ENCODE measurements at places on chromosomes 6 and 20.
A peak's percentile ranks its signal among the peaks of the same experiment; 100 is the strongest.

- no peak for DNase-seq
These were observed 30.1 kb upstream of the MBOAT1 start for GRCh38 chr6:20242397-20242796.

DNA sequence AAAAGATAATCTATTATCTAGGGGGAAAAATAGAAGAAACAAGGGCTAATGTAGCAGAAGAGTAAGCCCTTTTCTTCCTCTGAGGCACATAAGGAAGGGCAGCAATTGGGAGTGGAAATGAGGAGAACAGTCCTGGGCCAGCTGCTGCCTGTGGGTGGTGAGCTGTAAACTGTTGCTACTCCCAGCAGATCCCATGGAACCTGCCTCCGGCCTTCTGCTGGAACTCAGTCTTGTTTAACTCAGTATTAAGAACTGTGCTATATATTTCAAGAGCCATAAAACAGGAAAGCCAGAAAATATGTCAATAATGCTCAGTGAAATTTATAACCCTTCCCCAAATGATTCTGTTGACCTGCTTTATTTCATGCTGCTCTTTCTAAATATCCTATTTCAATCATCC lies 464.2 kb downstream of the COL12A1 start:
- no peak for DNase-seq

DNA sequence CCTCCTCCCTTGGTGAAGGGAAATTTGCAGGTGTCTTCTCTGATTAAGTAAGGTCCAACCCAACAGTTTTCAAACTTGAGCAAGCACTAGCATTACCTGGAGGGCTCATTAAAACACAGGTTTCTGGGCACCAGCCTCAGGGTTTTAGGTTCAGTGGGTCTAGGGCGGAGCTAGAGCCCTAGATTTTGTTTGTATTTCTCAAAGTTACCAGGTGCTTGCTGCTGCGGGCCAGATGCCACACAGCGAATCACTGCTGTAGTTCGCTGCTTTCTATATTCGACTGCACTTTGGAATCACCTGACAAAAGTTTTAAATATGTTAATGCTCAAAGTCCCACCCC lies 869 bp downstream of the COL21A1 start:
- DNase-seq, result no peak

GRCh38 chr6:22020299-22021003 lies 276.4 kb downstream of the PRL start:
- DNase-seq, result no peak

GRCh38 chr20:20407891-20408805 lies 40.2 kb downstream of the INSM1 start:
- DNase-seq, result no peak

DNA sequence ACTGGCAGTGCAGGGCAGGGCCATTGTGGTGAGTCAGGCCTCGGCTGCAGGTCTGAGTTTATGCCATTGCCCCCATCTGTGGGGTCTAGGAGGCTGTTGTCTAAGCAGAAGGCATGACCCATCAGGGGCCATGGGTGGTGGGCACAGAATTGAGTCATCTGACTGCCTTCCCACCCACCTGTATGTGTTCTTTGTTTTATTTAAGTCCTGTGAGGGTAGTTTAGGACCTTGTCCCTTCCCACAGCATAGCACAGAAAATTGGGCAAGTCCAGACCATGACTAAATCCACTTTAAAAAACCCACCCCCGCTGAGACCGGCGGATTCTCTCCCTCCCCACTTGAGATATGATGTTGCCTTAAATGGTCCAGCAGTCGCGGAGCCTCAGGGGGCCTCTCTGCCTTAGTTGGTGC lies 40.3 kb downstream of the ERMARD start:
- DNase-seq, result no peak

GRCh38 chr20:38194971-38195504 lies 30.0 kb upstream of the TGM2 start:
- no peak for DNase-seq

DNA sequence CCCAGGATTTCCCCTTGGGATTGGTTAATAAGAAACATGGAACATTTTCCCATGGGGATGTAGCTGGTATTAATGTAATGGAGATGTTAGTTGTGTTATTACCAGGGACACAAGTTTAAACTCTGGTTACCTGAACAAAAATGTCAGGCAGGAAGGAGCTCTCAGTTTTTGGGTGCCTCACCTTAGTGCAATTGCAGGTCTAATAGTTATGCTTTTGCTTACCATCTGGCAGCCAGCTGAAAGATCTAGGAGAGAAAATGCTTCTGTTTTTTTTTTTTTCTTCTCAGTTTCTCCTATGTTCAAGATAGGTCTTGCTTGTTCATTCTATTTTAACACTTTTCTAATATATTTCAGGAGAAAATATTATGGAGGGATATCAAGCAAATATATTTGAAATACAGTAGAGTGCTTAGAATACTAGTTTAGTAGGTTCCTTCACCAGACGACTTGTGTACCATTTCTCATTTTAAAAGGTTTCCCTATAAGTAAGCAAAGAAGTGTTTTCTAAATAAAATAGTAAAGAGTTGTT lies 4.2 kb upstream of the UBE2J1 start:
- no peak for DNase-seq

DNA sequence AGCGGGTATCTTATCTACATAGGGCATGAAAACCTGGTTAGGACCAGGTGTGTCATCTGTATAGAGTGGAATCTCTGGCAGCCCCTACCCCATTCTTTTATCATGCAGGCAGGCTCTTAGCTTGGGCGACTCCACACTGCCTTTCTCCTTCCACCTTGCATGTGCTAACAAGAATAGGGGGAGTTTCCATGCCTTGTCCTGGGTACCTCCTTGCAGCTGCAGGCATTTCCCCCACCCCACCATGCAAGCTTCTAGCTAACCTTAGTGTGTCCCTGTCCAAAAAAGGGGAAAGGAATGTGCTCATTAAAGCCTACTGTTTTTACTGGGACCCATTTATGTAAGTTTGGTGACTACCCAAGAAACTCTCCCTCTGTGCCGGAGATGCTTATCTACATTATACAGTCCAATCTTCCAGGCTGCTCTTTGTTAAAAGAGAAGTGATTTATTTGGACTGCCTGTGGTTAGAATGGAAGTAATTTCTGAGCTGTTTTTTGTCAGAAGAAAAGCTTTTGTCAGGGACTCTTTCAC lies 10.5 kb upstream of the CEP43 start:
- DNase-seq, result peak; percentile 41

- DNase-seq, result no peak
These were observed 1140.2 kb downstream of the HACE1 start for GRCh38 chr6:103719545-103719944.

DNA sequence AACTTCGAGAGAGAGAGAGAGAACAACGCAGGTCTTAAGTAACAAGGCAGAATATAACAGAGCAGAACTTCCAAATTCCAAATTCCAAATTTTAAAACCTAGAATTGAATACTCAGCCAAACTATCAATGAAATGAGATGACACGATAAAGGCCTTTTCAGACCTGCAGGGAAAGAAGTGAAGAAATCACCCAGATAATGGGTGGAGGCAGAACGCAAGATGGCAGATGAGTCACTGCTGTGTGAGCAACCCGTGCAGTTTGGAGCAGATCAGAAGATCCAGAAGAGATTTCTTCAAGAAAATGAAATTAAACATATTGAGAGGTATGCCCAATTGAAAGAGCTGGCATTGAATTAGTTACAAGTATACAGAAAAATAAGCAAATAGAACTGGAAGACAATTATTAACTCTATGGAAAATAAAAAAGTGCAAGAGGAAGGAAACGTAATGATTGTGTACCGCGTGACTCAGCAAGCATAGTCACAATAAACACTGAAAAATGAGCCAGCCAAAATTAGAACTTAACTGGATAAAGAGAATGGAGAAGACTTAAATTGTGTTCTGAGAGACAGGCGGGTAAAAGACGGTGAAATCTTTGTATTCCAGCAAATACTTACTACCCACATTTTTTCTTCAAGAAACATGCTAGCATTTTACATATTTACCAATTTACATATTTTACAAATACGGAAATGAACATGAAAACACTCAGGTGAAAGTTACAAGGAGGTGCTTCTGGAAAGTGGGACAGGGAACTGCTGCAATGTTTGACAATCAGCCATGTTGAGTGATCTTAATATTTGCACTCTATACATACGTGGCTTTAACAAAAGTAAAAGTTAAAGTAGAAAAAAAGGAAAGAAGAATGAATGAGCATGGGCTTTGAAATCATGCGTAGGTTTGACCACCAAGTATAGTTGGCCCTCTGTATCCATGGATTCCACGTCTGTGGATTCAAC lies 87.9 kb upstream of the CDYL start:
- peak; percentile 87 for DNase-seq

GRCh38 chr6:108946695-108947094 lies 98.5 kb downstream of the ARMC2 start:
- DNase-seq, result peak; percentile 89

GRCh38 chr20:615514-615913 lies 5.4 kb upstream of the TCF15 start:
- DNase-seq, result no peak

GRCh38 chr20:3843490-3843889 lies 3.1 kb upstream of the MAVS start:
- peak; percentile 71 for DNase-seq

All from amniotic epithelial cell (primary cell).